HT-29 (cell line): ENCODE measurements at places on chromosomes 5 and 9.

DNA sequence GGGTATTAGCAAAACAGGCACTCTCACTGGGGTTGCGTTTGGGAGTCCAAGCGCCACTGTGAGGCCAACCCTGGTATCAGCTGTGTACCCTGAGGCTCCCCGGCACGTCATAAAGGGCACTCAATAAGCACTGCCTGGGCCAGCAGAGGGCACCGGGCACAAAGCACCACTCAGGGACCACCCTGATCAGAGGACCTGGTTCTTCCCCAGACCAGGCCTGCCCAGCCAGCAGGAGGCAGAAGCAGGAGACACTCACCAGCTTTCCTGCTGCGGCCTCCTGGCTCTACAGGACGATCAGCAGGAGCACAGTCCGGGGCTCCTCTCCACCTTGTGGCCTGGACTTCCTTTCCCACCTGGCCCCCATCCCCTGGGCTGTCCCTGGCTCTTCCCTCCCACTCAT, 12.6 kb downstream of the MGAT1 start:
- peak; percentile 27 for DNase-seq

DNA sequence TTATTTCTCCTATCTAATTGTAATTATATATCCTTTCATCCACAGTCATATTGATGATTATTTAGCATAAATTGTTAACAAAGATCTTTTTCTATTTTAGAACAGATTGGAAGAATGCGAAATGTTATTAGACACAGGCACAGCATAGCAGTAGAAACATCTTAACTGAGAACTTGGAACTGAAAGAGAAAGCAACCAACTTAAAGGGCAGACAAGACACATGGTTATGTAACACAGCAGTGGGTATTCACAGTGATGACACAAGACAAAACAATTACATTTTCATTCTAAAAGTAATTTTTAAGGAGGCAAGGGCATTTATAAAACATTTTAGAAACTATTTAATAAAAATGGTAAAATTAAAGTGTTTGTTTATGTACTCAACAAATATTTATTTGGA, 57.7 kb upstream of the MEF2C start:
- no peak for DNase-seq

GRCh38 chr9:76521244-76521681, 62.3 kb downstream of the GCNT1 start:
- no peak for DNase-seq

- no peak for DNase-seq
Measured at GRCh38 chr9:103990311-103990710, 103.8 kb upstream of the SMC2 start.

GRCh38 chr5:112848116-112848811, 12.8 kb upstream of the SRP19 start:
- peak; percentile 48 for DNase-seq

GRCh38 chr5:31359839-31360238, 166.4 kb downstream of the CDH6 start:
- no peak for DNase-seq

GRCh38 chr5:116424951-116425350, 149.7 kb downstream of the SEMA6A start:
- no peak for DNase-seq

GRCh38 chr5:60514152-60514551, 185.8 kb downstream of the DEPDC1B start:
- no peak for DNase-seq

DNA sequence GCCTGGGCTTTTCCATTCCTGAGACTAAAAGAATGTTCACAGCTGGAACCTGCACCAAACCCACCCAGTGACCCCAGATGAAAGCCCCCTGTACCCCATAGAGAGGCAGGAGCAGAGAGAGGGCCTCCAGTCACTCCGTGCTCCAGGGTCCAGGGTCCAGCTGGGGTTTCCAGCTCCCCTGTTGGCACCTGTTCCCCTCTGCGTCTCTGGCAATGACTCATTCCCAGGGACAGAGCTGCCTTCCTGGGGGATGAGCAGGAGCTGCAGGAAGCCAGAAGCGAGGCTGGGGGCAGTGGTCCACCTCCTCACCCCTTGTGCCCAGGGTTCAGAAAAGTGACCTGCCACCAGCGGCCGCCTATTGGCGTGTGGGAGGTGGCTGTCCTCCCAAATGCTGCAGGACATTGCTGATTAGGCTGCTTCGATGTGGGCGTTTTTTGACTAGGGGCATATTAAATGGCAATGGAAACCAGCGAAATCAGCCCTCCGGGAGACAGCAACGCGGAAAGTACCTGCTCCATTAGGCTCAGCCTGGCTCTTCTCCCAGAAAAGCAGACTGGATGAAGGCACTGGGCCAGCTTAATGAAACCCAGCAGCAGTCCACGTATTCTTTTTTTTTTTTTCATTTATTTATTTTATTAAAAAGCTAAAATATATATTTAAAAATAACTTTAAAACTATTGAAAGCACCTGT, 97.4 kb downstream of the DAP start:
- no peak for DNase-seq

- DNase-seq, result no peak
Measured at GRCh38 chr9:99352826-99353225, 130.7 kb downstream of the SEC61B start.

- DNase-seq, result no peak
Measured at GRCh38 chr5:173809014-173809413, 79.1 kb upstream of the CPEB4 start.

GRCh38 chr5:2220741-2221140, 338.0 kb upstream of the IRX4 start:
- DNase-seq, result no peak

GRCh38 chr5:90020575-90021538, 388.7 kb downstream of the CETN3 start:
- DNase-seq, result peak; percentile 77

- no peak for DNase-seq
Measured at GRCh38 chr5:88092958-88093605, 175.6 kb downstream of the TMEM161B start.

DNA sequence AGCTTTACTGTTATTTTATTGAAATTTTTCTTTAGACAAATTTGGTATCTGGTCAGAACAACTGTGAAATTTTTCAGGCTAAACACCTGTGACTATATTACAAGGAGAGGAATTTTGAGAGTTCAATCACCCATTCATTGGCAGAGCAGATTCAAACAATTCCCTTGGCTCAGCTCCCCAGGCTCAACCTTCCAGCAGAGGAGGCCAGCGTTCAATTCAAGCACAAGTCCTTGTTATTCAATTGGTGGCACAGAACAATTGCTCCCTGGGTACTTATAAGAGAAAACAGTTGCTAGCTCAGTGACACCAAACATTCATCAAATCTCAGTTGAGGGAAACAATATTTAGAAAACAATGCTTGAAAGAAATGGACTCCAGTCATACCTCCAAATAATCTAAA, 83.3 kb downstream of the SUSD1 start:
- DNase-seq, result no peak

GRCh38 chr9:127537014-127537413, 75.1 kb upstream of the STXBP1 start:
- DNase-seq, result no peak

DNA sequence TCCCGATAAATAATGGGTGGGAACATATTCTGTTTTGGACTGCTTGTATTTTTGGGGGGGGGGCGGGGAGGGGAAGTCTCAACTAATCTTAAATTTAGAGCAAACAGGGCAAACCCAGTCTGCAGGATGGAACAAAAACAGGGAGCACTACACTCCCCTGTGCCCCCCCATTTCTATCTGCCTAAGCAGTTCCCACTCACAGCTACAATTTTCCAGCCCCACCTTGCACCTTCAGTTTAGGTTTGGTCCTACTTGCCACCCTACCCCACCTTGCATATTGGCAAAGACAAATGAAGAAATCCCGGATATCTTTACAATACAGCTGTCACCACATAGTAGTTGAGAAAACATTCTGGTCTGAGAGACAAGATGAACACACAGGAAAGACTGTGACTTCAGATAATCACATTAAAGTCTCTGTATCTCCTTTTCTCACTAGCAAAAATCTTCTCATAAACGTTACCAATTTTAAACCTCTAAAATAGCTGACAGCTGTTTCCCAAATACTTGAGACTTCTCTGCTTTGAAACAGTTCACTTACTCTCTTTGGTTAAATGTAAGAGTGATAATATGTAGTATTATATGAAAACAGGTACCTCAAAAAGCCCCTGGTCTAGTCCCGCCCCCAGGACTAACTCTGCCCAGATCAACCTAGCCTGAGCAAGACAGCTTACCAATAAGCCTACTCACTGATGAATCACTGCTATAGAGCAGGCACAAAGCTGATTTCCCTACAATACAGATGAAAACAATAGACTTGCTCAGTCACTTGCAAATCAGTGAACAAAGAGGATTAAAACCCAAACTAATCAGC, 5.2 kb upstream of the RAPGEF6 start:
- no peak for DNase-seq

GRCh38 chr5:163760498-163760897, 255.1 kb downstream of the MAT2B start:
- DNase-seq, result no peak

DNA sequence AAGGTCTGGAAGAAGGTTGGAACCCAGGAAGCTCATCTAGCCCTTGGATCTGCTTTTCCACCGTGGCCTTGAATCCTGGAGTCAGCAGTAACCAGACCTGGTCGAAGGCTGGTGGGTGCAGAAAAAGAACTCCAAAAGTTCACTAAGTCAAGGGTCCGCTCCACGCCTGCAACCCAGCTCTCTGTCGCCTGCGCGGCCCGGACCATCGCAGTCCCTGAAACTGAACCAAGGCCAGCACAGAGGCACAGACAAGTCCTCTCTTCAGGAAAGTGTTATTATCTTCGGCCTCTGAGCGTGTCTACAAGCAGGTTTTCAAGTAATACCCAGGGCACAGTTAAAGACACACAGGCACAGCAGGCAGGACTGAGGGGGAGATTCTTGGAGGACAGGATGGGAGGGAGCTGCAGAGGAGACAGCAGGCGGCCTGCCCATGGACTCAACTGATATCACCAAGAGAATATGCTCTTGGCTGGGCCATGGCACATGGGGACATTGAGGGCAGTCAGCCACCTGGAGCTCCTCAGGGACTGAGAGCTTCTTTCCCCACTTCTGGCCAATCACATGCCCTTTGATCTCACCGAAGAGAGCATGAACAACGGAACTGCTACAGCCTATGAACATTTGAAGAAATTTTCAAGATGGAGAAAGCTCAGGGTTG, 45.8 kb upstream of the SEMA4D start:
- no peak for DNase-seq
